ENCODE measurements at places on chromosomes 1 and 21.

- DNase-seq = no peak
These were observed 80.3 kb upstream of the TLR5 start for GRCh38 chr1:223223091-223223995.

GRCh38 chr1:79695138-79695537, 688.6 kb upstream of the ADGRL4 start:
- DNase-seq = no peak

DNA sequence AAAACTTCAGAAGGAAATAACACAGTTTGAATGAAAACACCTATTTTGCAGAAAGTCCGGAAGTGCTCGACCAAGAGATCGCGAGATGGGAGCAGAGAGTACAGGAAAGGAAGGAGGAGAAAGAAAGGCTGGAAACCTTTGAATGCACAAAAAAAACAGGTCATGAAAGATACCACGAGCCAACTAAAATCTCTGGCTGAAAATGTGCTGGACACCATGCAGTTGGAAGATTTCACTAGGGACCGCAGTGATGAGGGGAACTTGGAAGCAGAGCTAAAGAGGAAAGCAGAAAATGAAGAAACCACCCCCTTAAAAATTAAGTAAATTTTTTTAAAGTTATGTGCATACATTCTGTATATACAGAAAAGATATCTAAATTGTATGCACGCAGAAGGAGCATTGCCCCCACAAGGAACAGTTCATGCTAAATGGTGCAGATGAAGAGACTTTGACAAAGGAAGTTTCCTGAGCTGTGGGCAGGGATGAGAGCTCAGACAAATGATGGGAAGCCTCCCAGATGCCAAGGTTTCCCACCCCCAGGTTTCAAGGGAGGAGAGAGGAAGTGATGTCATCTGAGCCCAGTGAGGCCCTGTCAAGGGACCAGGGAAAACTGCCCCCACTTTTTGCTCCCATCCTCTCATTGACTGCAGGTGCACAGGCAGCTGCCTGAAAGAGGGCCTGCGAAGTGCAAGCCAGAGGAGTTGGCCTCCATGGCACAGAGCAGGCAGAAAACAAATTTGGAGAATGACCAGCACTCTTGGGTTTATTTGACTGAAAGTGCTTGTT, 52.5 kb downstream of the ETS2 start:
- DNase-seq = no peak

DNA sequence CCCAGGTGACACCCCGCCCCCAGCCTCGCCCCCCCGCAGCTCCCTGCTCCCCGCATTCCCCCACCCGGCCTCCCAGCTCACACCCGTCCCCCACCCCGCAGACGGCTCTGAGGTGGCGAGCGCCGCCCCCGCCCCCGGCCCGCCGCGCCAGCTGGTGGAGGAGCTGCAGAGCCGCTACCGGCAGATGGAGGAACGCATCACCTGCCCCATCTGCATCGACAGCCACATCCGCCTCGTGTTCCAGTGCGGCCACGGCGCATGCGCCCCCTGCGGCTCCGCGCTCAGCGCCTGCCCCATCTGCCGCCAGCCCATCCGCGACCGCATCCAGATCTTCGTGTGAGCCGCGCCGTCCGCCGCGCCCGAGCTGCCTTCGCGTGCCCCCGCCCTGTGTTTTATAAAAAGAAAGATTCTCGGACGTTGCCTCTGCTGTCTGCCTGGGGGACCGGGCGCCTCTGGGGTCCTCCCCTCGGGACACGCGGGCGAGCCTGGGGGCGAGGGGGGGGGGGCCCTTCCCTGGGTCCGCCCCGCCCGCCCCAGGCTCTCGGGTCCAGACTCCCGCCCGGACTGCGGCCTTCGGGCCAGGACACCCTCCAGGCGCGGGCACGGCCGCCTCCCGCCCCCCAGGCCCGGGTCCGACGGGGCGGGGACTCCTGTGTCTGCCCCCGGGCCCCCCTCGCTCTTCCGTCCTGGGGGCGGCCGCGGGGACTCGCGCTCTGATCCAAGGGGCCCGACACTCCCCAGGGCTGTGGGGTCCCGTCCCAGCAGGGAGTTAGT, 1.6 kb upstream of the MMP23B start:
- DNase-seq = peak; percentile 92

DNA sequence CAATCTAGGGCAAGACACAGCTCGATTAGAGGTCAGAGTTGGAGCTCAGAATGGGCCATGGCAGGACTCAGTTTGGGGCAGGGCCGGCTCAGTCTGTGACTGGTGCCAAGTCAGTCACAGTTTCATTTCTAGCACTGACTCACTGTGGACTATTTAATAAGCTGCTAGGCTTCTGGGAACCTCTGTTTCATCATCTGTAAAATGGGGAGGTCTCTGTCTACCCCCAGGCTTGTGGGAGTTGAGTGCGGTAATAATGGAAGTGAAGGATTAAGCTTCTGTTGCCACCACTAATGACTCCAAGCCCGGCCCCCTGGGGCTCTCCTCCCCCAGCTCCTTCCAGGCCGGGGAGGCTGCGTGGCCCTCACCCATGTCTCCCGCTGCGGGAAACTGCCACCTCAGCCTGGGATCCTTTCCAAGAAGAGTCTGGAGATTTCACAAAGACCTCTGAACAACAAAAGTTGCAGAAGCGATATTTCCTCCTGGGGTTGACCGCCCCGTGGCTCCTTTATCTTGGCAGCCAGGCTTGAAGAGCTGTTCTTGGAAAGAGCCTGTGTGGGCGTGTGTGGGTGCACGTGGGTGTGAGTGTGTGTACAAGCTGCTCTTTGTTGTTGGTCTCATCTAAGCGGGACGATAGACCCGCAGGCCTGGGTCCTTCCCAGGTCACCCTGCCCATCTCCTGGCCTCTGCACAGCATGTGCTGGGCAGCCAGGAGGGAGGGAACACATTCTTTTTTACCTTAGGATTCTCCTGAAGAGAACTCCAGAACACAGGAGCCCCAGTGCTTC, 29.1 kb downstream of the KNCN start:
- no peak for DNase-seq

- no peak for DNase-seq
These were observed 78.5 kb downstream of the BACH1 start for GRCh38 chr21:29377266-29377665.

DNA sequence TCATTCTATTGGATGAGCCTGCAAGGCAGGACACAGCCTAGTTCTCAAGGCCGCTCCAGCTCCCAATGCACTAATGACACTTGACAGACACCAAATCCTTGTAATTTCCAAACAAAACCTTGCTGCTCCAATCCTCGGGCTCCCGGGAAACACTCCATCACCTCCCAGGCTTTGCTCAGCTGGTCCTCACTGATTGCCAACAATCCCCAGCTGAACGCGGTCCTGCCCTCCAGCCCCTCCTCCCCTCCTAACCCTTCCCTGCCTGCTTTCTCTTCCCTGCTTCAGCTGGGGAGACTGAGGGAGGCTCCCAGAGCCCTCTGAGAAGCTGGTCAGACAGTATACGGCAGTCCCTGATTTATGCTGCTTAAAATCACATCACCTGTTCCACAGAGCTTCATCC, 114.4 kb upstream of the TNR start:
- no peak for DNase-seq

GRCh38 chr1:67738401-67738800, 53.4 kb downstream of the GADD45A start:
- DNase-seq = no peak

GRCh38 chr1:92476071-92476631, 10.6 kb downstream of the GFI1 start:
- DNase-seq = peak; percentile 49

- no peak for DNase-seq
These were observed 152.8 kb downstream of the PPP1R12B start for GRCh38 chr1:202501281-202501680.

GRCh38 chr1:43194509-43194908, 22.4 kb downstream of the CFAP57 start:
- DNase-seq = no peak

GRCh38 chr1:246608616-246609376, 42.5 kb downstream of the CNST start:
- no peak for DNase-seq

GRCh38 chr1:174626031-174627025, 178.6 kb downstream of the GPR52 start:
- no peak for DNase-seq

DNA sequence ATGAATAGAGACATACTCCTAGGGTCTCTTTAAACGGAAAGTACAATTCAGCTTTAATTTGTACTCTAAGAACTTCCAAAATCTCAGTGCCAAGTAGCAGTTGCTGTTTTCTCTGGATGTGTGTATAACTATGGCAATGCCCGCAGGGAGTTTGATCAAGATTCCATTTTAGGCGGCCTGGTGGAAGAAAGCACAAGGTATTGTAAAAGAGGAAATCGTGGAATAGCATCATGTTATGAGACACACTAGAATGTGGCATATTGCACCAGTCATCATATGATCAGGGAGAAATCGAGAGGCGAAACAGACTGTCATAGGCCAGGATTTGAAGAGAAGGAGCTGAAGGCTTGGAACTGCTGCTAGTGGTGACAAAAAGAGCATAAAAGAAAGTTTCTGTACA, 316.2 kb upstream of the FMN2 start:
- DNase-seq = no peak

DNA sequence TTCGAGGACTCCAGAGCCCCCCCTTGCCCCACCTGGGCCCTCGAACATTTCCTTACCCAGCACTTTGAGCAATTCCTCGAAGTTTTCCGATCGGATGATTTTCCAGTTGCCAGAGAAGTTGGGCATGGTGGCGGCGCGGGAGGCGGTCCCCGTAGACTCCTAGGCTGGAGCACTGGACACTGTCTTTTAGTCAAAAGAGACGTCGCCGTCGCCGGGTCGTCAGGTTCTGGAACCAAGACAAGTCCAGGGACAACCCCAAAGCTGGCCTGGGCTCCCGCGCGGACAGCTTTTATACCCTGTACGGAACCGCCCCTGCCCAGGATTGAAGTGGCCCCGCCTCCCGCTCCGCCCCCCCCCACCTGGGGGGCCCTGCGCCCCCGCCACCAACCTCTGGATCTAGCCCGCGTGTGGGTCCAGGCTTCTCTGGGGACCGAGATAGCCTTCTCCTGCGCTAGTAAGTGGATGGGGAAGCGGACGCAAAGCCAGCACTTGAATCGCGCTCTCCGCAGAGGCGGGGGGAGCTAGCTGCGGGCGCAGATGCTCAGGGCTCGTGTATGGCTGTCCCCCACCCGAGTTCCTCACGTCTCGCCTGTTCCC, at the start of gene CRABP2:
CRABP2 (minus strand) TSS at position 263 of the 597 bp plus-strand sequence; CDS start at position 126, 137 bp downstream.
- no peak for DNase-seq

- DNase-seq = no peak
These were observed 29.7 kb downstream of the LRP8 start for GRCh38 chr1:53298045-53298637.
